ENCODE measurements at places on chromosomes 11 and 22.

GRCh38 chr22:45552017-45552411, 49.3 kb downstream of the FBLN1 start:
- peak; percentile 76 for DNase-seq

DNA sequence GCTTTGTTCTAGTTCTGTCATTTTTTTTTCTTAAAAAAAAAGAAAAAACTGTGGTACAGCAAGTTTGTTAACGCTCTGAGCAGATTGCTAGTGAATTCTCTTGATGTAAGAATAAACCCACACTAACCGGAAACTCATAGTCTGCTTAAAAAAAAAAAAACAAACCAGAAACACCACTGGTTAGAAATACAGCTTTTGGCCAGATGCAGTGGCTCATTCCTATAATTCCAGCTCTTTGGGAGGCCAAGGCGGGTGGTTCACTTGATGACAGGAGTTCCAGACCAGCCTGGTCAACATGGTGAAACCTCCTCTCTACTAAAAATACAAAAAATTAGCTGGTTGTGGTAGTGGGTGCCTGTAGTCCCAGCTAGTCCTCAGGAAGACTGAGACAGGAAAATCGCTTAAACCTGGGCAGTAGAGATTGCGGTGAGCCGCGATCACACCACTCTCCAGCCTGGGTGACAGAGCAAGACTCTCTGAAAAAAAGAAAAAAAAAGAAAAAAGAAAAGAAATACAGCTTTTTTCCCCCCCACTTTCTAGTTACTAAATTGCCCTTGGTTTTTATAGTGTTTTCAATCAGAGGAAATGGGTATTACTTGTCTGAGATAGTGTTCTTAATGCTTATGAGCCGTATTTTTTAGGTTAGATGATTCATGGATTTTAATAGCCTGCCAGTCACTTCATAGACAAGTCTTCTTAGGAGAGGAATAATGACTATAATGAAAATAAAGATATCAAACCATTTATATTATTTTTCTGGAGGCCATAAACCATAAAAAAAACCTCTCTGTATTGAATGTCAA, 222.8 kb downstream of the DDX10 start:
- no peak for DNase-seq

DNA sequence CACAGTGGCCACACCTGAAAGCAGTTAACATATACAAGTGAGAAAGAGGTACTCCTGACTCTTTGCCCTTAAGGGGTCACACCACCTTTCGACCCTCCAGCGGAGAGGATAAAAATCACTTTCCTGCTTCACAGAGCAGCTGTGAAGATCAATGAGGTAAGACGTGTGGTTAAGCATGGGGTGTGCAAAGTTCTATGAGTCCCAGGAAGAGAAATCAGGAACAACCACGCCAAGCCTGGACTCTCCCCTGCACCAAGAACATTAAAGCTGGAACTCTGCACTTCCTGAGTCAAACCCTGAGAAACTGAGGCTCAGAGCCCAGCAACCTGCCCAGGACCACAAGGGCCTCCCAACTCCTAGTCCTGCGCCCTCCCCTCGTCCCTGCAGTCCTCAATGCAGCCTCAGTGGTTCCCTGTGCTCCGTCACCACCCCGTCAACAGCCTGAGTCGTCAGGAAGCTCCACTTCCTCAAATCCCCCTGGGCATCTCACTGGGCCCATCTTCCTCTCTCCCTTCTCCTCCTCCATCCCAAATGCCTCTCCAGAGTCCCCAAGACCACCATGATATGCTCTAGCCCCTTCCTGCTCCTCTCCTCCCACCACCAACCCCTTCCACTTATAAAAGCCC, 17.7 kb downstream of the TNKS1BP1 start:
- peak; percentile 34 for DNase-seq

GRCh38 chr11:127490896-127491295, 490.3 kb upstream of the KIRREL3 start:
- DNase-seq, result no peak

- no peak for DNase-seq
Observed at GRCh38 chr11:44942029-44942955, 8.4 kb downstream of the TP53I11 start.

- DNase-seq, result no peak
Observed at GRCh38 chr11:9581556-9582161, 8.2 kb downstream of the WEE1 start.

GRCh38 chr11:70367071-70367470, 31.3 kb upstream of the CTTN start:
- no peak for DNase-seq

DNA sequence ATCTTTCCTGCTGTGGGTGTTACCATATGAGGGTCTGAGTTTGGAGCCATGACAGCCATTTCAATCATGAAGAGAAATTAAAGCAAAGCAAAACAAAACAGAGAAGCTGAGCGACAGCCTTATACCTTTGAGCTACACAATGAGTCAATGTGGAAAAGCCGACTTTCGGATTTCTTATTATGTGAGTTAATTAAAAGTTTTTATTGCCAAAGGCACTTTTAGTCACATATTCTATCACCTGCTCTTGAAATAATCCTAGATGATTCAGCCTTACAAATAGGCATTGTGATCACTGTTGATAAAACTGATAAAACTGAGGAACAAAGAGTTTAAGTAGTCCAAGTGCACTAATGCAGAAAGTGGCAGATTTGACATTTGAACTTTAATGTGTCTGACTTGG, 381.9 kb upstream of the TENM4 start:
- DNase-seq, result no peak

- DNase-seq, result peak; percentile 52
Observed at GRCh38 chr11:22343371-22344032, 5.3 kb downstream of the SLC17A6 start.

GRCh38 chr11:122616718-122617117, 38.8 kb upstream of the UBASH3B start:
- no peak for DNase-seq

- no peak for DNase-seq
Observed at GRCh38 chr22:46891382-46891951, 129.0 kb downstream of the TBC1D22A start.

- peak; percentile 46 for DNase-seq
Observed at GRCh38 chr11:34356130-34356529, 1.7 kb downstream of the ABTB2 start.

- no peak for DNase-seq
Observed at GRCh38 chr11:117649296-117650055, 147.5 kb downstream of the DSCAML1 start.

DNA sequence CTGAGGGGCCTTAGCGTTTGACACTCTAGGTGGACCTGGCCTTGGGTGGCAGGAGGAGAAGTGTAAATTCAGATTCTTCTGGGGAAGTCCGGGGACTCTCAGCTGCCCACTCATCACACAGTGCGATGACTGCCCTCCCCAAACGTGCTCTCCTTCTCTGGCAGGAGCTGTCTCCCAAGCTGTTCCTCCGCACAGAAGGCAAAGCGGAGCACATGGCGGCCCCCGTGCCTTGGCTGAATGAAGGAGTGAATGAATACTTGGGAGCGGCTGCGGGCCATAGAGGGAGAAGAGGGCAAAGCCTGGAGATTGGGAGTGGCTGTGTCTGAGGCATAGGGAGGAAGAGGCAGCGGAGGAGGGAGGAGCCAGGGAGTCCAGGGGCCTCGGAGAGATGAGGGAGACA, 6.9 kb upstream of the NAA40 start:
- DNase-seq, result no peak

GRCh38 chr11:34449013-34449412, 10.3 kb downstream of the CAT start:
- DNase-seq, result no peak

GRCh38 chr11:392102-392777, 1.8 kb upstream of the PKP3 start:
- no peak for DNase-seq

DNA sequence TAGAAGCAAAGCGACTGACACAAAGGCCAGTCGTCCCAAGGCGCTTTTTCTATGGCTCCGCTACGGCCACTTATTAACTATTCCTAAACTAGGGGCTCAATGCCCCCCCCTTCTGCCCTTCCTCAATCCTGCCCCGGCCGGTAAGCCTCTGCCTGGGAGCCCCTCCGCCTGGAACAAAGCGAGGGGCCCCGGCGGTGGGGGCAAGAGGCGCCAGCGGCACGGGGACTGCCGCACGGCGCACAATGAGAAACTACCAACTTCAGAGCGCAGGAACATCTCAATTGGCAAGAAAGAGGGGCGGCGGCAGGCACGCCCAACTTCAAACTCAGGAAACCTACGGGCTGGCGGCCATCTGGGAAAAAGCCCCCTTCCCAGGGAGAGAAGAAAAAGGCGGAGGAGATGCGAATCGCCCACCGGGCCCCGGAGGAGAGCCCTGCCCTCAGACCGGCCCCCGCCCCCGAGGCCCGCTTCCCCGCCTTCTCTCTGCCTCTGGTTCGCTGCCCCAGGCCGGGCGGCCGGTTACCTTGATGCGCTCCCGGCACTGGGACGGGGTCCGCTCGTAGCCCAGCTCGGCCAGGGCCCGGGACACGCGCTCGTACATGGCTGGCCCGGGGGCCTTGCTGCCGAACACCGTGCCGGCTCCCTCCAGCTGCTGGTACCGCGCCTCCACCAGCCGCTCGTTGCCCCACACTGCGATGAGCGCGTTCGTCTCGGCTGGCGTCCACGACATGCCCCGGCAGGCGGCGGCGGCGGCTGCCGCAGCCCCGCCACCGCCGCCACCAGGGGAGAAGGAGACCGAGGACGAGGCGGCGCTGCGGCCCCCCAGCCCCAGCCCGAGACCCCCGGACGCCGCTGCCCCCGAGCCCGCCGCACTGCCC, 619 bp downstream of the MSANTD2 start:
- peak; percentile 82 for DNase-seq

DNA sequence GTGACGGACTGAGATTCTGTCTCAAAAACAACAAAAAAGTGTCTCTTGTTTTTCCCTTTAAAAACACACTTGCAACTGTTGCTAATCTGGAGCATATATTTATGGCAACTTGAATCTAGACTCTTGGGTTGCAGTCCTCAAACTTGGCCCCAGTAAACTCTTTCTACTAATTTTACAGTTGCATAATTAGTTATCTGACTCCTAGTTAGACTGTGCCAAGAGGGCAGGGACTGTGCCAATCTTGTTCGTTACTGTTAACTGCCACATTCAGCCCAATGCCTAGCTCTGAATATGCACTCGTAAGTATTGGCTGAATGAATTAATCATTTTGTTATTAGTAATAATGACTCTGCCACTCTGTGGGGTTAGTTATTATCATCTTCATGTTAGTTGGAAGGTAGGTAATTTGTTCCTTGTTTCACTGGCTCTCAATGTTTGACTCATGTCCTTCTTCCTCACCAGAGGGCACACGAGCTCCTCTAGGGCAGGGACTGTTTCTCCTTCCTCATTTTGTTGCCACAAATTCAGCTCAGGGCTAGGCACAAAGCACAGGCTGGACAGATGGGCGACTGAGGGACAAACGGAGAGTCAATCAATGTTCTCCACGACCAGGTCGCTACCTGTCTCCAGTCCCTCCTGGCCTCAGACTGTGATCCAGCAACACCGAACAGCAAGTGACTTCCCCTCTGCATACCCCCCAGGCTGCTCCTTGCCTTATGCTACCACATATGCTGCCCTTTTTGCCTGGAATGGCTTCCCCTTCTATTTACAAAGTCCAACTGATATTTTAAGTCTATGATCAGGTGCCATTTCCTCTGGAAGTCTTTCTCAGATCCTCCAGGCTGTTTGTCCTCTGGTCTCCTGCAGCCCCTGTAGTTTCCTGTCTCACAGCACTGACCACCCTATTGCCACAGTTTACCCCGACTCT, 9.0 kb downstream of the CLPB start:
- DNase-seq, result no peak

DNA sequence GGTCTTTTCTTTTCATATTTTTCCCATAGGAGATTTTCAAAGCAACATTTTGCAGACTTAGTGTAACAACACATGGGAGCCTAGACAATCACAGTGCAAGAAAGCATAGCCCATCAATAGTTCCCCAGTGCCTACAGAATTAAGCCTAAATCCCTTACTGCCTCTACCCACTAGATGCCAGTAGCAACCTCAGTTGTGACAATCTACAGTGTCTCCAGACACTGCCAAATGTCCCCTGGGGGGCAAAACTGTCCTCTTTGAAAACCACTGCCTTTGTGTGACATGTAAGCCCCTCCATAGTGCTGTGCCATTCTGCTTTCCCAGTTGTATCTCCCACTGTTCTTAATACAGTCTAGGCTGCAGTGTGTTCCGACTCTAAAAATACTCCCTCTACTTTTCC, 1329.0 kb downstream of the LRRC4C start:
- peak; percentile 22 for DNase-seq

- DNase-seq, result no peak
Observed at GRCh38 chr11:113198972-113199661, 115.3 kb upstream of the TTC12 start.

DNA sequence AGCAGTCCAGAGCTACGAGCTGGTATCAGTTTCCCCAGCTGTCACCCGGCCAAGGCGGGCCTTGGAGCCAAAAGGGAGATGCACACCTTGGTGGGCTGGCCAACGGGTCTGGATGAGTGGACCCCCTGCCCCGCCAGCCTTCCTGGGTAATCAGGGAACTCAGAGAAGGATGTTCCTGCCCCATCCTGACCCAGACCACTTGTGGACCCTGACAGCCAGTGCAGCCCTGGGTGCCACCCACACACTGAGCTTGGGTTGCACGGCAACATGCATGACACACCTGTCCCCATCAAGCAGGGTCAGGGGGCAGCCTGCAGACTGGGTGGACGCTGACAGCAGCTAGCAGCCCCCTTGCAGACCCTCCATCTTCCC, 8.6 kb downstream of the SLC25A1 start:
- no peak for DNase-seq

DNA sequence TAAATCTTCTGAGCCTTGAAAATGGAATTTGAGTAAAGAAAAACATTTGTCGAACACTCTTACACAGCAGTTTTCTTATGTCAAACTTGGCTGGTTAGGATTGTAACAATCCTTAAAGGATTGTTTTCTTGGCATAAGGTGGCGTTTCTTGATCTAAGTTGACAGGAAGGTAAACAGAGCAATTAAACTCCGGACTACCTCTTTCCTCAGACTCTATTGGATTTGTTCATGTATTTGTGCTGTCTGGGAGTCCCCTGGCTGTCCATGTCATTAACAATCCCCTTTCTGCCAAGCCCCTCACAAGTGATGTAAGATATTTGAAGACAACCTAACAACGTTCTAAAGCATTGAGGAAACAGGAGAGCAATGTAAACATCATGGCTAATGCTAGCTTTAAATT, 222.5 kb upstream of the SNX19 start:
- DNase-seq, result no peak
